ENCODE measurements at places on chromosomes 2 and 18.
A peak's percentile ranks its signal among the peaks of the same experiment; 100 is the strongest.

DNA sequence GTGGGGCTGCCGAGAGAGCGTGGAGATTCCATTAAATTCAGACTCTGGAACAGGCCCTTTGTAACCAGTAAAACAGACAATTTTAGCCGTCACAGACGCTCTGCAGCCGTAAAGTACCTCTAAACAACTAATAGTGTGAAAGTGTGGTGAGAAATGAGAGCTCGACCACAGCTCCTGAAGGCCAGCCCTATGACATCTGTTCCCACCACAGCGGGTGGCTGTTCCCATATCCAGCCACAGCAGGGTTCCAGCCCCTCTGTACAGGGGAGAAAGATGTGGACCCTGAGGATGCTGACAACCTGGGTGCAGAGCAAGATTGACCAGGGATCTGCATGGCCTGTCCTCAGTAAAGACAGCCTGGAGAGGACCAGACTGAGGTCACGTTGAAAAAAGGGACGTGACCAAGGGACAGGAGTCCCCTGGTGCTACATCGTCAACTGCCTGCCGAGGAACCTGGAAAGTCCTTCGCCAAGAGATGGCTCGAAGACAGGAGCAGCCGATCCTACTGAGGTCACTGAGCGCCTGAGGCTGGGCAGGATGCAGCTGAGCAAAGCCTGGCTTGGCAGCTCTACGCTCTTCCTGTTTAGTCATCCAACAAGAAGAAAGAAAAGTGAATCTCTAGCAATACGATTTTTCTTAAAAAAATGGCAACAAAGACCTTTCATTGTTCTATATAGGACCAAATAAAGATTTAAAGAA lies 831.7 kb downstream of the RNF144A start:
- no peak for DNase-seq

GRCh38 chr2:187499941-187500532 lies 52.0 kb upstream of the CALCRL start:
- peak; percentile 85 for DNase-seq

- DNase-seq = peak; percentile 24
Observed at GRCh38 chr2:72148837-72149555, 1.3 kb upstream of the CYP26B1 start.

DNA sequence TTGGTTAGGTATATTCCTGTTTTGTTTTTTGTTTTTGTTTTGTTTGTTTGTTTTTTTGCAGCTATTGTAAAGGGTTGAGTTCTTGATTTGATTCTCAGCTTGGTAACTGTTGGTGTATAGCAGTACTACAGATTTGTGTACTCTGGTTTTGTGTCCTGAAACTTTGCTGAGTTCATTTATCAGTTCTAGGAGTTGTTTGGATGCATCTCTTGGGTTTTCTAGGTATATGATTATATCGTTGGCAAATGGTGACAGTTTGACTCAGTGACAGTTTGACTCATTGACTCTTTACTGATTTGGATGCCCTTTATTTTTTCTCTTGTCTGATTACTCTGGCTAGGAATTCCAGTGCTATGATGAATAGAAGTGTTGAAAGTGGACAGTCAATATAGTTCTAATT lies 53.7 kb downstream of the APLF start:
- DNase-seq = no peak

GRCh38 chr18:72542342-72542741 lies 1.8 kb downstream of the CBLN2 start:
- DNase-seq = no peak

- DNase-seq = no peak
Observed at GRCh38 chr2:37621199-37621598, 50.2 kb downstream of the CDC42EP3 start.

GRCh38 chr2:40558761-40559160 lies 106.9 kb upstream of the SLC8A1 start:
- DNase-seq = no peak

- DNase-seq = no peak
Observed at GRCh38 chr18:44638034-44638540, 42.6 kb upstream of the SETBP1 start.

GRCh38 chr2:220226546-220226945 lies 599.1 kb downstream of the SLC4A3 start:
- no peak for DNase-seq

DNA sequence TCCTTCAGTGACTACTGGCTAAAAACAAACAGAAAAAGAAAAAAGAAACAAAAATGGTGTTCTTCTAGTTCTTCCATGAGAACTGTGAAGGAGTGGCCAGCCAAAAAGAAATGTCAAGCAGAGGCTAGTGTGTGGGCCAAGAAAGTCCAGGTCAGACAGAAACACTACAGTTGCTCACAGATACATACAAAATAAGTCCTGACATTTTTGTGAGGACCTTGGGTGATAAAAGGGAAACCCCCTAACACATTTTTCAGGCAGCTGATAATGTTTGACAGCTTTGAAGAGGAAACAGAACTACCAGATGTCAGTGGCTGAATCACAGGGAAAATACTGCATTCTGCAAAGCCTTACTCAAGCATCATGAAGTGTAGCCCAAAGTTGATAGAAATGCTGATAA lies 28.1 kb downstream of the ARHGAP25 start:
- DNase-seq = peak; percentile 55

DNA sequence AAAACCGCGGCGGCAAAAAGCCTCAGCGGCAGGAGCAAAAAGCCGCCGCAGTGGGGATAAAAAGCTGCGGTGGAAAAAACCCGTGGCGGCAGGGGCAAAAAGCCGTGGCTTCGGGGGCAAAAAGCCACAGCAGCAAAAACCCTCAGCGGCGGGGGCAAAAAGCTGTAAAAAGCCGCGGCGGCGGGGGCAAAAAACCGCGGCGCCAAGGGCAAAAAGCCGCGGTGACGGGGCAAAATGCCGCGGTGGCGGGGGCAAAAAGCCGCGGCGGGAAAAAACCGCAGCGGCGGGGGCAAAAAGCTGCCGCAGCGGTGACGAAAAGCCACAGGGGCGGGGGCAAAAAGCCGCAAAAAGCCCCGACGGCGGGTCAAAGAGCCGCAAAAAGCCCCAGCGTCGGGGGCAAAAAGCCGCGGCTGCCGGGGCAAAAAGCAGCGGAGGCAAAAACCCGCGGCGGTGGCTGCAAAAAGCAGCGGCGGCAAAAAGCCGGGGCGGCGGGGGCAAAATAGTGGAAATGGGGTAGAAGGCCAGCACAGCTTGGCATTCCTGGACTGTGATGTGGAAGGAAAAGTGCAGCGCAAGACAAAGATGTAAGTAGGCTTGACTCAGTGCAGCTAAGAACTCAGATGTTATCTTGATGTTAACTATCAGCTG lies 151.8 kb downstream of the ANKRD30BL start:
- DNase-seq = no peak

- DNase-seq = peak; percentile 82
Observed at GRCh38 chr2:55133467-55134315, 83.4 kb upstream of the RTN4 start.

DNA sequence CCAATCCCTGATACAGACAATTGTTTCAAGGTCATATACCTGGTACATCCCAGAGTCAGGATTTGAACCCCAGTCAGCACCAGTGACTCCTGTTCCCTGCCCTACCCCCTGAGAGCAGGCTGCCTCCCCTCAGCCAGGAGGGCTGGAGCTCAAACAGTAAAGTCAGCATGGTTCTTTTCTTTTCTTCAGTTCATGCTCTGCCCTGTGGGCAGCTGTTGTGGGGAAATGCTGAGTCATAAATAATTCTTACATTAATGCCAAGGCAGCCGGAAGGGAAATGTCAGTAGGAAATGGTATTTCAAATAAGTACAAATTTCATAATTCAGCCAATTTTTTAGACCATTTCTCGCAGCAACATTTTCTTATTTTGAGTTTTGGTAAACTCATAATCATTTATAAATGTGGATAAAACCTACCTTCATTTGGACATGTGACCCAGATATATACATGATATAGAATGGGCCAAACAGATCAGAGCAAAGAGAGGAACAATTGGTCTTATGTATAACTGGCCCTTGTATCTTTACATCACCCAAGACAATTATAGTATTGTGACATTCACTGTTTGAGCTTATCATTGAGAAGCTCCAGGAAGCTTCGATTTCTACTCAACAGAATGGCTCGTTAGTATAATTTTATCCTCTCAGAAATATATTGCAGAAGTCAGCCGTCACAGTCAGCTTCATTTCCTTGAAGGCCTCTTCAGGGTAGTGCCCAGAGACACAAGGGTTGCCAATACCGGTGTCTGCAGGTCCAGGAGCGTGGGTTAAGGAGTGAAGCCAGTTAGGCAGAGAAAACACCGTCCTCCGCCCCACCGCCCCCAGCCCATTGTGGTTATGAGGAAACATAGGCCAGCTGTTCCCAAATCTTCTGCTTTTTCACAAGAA lies 28.0 kb upstream of the SCYGR1 start:
- DNase-seq = peak; percentile 86

DNA sequence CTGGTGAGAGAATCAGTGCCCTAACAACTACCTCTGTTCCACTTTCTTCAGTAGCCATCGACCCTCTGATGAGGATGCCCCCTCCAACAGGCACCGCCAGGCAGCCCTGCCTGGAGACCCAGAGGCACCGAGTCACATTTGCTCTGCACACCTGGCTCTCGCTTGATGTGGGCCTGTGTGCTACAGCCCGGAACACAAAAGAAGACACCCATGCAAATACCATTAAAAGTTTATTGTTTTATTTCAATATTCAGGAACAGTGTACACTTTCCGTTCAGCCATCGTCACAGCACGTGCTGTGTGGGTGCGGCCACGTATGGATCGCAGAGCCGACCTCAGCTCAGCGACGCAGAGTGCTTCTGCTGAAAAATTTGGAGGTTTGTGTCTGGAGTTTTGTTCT lies 154.0 kb downstream of the MBP start:
- DNase-seq = no peak

GRCh38 chr2:9105601-9106337 lies 100.8 kb upstream of the ASAP2 start:
- DNase-seq = no peak

DNA sequence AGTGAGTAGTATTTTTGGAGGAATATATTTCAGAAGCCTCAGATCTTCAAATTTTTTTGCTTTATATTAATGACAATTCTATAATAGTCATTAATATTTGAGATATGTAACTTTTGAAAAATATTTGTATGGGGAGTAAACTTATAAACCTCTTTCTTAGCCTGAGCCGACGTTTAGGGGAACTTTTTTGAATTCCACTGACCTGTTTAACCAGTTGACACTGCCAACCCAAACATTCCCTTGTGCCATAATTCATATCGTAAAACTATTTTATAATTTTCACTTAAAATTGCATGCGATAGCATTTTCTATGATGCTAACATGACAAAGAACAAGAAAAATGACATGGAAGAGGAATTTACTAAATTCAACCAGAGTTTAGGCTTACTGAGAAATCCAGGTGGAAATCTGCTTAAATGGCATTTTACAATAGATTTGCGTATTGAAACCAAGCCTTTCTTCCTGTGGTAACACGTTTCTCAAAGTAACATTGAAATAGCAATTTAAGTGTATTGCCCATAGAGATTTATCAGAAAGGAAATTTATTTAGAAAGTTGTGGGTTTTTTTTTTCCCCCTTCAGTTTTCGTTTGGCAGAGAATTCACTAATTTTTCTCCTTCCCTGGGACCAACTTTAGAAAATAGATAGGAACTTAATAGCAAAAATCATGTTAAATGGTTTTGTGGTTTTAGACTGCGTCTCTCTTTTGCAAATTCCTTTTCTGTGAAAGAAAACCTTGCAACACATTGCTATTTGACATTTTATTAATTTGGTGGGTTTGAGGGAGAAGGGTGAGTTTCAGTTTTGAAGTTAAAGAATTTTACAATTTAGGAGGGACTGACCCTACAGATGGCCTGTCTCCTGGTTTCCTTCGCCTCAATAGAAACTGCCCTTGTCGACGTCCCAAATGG lies 77.4 kb downstream of the TANC1 start:
- DNase-seq = no peak

DNA sequence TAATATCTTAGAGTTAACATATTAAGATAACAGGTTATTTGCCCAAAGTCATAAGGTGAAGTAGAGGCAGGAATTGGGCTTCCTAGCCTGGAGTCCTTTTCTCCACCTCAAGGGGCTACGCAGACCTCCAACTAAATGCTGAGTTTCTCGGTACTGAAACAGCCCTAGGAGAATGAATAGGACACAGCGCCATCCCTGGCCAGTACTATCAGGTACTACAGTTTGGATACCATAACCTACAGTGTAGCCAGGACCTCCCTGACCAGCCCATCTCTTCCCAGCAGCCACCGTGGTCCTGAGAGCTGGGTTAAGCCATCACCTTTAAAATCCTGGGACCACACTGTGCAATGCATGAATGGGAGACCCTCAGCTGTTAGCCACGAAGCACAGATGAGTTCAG lies 15.7 kb downstream of the CASP8 start:
- no peak for DNase-seq

DNA sequence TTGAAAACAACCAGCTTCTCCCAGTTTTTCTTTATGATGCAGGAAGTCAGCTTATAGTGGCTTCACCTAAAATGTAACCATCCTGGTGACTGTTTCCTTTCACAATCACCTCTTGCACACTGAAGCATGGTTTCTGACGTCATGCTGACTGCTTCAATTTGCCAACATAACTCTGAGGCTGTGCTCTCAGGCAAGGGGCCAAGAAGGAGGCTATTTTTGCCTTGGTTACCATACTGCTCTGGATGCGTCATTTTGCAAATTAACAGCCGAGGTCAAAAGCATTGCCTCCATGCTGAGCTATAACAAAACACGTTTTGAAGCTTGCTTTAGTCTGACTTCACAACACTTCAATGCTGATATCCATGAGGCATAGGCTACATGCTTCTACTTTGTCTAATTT lies 397.8 kb downstream of the METTL4 start:
- DNase-seq = no peak
